ENCODE measurements at places on chromosomes 6 and 20.

GRCh38 chr20:51042064-51042463, 19.2 kb upstream of the KCNG1 start:
- no peak for DNase-seq

- no peak for DNase-seq
These were observed 396.6 kb upstream of the GJE1 start for GRCh38 chr6:141736104-141736503.

DNA sequence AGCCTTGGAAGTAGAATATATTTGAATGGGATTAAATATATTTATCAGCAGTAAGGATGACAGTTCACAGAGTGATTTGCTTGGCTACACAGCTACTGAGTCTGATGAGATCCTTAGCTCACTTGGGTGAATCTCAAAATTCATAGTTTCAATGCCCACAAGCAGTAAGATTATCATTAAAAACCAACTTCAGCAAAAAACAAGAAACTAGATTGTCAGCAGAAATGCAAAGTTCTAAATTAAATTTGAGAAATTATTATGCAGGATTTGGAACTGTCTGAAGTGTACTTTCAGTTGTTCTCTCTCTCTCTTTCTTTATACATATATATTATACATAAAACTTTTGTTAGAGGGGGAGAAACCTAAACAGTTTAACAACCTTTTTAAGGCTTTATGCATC, 288.8 kb upstream of the SASH1 start:
- no peak for DNase-seq

- DNase-seq = no peak
These were observed 312.6 kb upstream of the CITED2 start for GRCh38 chr6:139687055-139687454.

DNA sequence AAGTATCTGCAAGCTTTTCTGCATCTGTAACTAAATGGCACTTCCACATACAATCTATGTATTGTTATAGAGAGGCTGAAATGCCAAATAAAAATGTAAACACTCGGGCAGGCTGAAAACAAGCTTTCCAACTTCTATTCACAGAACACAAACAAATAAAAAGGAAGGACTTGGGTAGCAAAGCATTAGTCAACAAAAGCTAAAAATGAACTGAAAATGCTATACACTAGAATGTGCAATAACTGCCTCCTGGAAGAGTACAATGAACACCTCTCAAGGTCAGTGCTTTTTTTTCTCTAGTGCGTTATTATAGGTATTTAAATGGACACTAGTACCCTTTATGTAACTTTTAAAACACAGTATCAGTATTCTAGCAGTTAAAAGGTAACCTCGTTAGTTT, 31.4 kb downstream of the STK38 start:
- DNase-seq = no peak

DNA sequence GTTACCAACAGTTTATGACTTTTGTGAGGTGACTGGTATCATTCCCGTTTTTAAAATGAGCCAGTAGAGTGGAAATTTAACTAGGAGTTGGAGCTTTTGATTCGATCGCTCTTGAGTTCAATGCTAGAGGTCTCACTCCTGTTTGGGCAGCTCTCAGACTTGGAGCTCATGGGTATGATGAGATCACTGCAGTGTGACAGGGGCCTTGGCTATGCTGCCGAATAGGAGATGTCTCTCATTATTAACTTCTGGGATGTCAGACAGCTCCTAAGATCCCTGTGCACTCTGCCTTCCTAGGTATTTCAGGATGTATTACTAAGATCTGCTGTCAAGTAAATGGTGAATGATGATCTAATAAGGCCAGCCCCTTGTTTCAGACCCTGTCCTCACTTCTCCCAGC, 20.4 kb downstream of the AKAP12 start:
- DNase-seq = no peak

- DNase-seq = no peak
These were observed 165.9 kb downstream of the COL9A1 start for GRCh38 chr6:70136996-70137395.

DNA sequence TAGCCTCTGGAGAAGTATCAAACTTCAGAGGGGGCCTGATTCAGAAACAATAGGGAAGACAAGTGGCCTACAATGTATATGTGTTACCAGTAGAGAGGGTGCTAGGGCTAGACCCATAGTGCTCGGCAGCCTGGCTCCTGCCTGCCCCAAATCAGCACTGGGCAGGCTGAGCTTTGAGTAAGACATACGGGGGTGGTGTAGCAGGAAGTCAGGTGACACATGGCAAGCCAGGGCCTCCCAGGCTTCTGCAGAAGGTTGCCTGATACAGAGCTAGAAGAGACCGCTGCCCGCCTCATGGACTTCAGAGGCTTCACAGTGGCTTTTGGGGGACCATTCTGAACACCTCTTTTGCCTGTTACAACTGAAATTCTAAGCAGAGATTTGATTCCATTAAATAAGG, 43.4 kb downstream of the RALY start:
- DNase-seq = no peak

GRCh38 chr6:37982317-37982716, 162.8 kb downstream of the ZFAND3 start:
- DNase-seq = no peak

All from caudate nucleus (tissue), 63 donors.